ENCODE measurements at places on chromosomes 12 and 14.

DNA sequence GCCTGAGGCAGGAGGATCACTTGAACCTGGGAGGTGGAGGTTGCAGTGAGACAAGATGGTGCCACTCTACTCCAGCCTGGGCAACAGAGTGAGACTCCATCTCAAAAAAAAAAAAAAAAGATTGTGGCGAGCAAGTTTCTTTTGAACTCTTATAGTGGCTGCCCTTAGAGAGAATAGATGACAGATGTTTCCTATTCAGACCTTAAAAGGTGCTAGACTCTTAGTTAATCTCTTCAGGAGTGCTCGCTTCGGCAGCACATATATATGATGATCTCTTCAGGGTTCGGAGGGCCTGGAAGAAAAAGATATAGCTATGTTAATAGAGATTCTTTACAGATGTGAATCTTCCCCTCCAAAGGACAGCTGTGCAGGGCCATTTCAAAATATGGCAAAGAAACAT, 73.1 kb upstream of the AMN1 start:
- no peak for DNase-seq

DNA sequence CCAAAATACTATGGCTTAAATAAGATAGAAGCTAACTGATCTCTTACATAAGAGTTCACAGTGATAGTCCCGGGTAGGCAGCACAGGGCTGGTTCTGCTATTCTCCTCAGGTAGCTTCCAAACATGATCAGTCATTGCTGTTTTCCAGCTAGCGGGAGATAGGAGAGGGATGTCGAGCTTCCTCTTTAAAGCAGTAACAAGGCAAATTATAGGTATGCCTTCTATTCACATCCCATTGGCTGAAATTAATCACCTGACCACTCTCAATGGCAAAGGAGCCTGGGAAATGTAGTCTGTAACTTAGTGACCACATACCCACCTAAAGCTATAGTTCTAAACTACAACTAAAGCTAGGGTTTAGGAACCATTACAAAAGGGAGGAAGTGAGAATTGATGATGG, 34.5 kb upstream of the VRK1 start:
- DNase-seq, result no peak

- no peak for DNase-seq
These were observed 149.4 kb downstream of the ADGRD1 start for GRCh38 chr12:131102991-131103668.

- no peak for DNase-seq
These were observed 233.3 kb downstream of the CCDC59 start for GRCh38 chr12:82124711-82125380.

DNA sequence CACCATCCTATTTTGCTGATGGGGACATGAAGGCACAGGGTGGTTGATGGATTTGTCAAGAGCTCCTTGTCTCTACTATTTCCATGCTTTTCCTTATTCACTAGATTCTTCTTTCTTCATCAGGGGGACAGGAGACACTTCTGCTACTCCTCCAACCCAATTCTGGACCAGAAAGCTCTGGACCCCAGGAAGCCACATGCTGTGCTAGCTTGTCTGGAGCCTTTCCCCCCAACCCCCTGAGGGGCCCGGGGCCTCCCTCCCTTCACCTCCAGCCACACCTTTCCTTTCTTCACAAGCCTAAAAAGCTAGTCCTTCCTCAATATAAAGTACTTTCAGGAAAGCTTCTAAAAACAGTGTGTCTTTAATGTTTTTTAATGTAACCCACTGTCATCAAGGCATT, 75.1 kb upstream of the CAPRIN2 start:
- DNase-seq, result no peak

- DNase-seq, result no peak
These were observed 2.1 kb upstream of the B4GALNT3 start for GRCh38 chr12:457676-458075.

DNA sequence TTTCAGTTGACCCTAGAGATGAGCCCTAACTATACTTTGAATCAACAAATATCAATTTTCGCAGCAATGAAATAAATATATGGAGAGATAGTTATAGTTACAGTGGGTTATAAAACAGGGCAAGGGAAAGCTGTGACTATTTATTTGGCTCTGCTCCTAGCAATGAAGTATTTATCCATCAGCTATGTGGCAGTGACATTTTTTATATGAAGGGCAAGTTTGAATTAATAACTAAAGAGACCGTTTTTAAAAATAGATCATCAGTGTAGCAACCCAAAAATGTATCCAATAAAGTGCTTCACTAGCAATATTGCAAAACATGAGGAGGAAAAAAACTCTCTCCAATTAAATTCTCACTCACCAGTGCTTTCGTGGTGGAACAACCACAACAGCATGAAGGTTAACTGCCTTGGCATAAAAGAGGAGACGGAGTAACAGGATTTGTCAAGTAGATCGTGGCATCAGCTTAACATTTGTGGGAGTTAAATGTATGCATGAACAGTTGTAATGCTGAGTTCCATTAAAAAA, 58.1 kb upstream of the NUDT4 start:
- DNase-seq, result no peak

DNA sequence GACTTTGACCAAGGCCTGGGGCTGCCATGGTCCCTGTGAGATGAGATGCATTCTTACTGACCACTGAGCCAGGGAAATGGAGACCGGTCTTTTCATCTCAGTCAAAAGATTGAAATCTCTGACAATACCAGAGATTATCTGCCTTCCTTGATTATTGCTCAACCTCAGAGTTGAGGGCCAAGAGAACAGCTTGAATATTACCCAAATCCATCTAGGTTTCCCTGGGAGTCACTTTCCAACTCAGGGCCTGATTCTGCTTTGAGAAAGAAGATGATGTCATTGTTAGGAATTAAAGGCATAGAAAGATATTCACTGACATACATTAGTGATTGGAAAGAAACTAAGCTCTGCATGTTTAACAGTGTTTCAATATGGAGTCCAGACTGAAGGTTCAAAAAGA, 515.9 kb upstream of the TBX3 start:
- no peak for DNase-seq

DNA sequence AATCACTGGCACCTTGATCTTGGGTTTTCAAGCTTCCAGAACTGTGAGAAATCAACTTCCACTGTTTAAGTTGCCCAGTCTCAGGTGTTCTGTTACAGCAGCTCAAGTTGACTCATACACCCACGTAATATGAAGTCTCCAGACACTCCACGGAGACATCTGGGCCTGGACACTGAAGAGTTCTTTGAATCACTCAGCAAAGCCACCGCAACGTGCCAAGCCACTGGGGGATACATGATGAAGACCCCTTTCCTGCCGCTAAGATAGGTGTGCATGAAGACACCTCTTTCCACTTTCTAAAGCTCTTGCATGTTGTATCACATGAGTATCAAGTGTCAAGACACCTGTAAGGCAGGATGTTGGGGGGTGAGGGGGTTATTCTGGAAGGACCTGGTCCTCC, 311.7 kb upstream of the RTL1 start:
- no peak for DNase-seq

DNA sequence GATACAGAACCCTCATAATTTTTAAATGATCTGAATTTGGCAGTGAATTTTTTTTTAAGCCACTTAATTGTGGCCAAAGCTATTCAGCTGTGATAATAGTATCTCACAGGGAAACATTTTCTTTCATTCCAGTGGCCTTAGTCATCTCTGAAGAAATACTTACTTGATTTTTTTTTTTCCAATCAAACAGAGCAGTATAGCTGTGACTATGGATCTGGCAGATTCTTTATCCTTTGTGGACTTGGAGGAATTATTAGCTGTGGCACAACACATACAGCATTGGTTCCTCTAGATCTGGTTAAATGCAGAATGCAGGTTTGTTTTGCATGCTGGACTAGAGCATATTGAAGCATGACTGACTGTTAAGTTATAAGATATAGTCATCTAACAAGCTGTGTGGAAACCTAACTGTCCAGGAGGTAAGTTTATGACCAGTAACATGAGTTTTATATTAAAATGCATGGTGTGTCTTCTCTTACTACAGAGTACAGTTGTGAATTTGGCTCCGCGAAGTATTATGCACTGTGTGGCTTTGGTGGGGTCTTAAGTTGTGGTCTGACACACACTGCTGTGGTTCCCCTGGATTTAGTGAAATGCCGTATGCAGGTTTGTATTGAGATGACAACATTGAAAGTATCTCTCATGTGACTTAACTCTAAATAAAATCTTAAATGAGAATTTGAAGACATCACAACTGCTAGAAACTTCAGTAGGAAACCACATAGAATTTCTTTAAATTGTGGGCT, 1.9 kb downstream of the SLC25A3 start:
- no peak for DNase-seq

- DNase-seq, result no peak
These were observed 12.5 kb downstream of the IFNG-AS1 start for GRCh38 chr12:68001486-68002466.

GRCh38 chr12:91825999-91826398, 319.6 kb downstream of the BTG1 start:
- DNase-seq, result no peak

GRCh38 chr12:63945777-63946176, 101.3 kb downstream of the SRGAP1 start:
- no peak for DNase-seq

GRCh38 chr12:115204957-115205754, 521.2 kb upstream of the TBX3 start:
- DNase-seq, result no peak

- no peak for DNase-seq
These were observed 37.8 kb downstream of the SPRING1 start for GRCh38 chr12:116700066-116700465.

DNA sequence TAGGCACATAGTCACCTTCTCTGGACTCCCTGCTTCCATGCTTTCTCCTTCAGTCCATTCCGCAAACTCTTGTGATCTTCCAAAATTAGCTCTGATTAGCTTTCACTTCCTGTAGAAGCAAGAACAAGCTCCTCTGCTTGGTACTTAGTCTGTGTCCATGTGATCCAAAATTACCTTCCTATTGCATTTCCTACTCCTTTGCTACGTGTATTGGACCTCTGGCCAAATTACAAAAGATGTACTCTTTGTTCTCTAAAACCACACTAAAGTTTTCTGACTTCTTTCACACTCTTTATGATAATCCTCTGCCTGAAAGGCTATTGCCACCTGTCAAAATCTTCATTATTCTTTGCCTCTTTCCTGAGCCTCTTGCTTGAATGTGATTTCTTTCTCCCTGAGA, 786 bp upstream of the TSFM start:
- DNase-seq, result no peak

- DNase-seq, result peak; percentile 64
These were observed 30.3 kb downstream of the CD9 start for GRCh38 chr12:6230321-6231110.

- DNase-seq, result peak; percentile 11
These were observed 376.7 kb downstream of the ALG10 start for GRCh38 chr12:34398706-34399630.

DNA sequence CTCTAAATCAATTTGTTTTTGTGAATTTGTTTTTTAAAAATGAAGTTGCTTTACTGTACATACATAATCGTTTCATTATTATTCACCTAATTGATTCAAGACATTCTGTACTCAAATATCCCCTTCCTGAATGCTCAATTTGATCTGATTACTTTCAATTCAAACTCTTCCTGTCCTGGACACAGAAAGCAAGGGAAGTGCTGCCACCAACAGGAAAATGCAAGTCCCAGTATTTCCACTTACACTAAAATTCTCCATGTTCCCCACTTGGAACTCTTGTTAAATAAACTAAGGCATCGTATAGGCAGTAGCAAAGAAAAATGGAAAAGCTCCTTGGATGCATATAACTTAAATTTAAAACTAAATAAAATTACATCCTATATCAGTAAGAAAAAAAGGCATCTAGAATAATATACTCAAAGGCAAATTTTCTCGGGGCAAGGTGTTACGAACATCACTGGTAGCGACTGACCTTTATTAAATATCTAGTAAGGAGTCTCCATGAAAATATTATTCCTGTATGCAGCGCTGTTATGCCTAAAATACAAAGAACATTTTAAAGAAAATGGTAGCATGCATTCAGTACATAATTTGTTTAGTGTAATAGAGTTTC, 72.0 kb upstream of the DBX2 start:
- DNase-seq, result no peak

DNA sequence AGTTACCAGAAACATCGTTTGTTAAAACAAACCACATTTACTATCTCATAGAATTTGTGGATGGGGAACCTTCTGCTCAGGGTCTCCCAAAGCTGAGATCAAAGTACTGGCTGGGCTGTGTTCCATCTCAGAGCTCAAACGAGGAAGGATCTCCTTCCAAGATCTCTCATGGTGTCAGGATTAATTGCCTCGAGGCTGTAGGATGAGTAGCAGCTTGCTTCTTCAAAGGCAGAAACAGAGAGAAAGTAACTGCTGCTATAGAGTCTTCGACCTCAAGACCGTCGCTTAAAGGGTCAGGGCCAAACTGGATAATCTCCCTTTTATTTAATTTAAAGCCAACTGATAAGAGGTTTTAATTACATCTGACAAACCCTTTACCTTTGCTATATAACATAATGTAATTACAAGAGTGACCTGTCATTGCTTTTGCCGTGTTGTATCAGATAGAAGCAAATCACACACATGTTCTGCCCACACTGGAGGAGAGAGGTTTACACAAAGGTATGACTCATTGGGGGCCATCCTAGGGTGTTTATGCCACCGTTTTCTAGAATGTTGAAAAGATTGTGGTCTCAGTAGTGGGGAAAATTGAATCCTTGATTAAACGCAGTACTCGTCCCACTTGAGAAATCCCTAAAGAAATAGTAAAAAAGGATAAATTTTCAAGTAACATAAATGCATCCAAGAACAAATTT, 868.8 kb upstream of the TMEM132C start:
- DNase-seq, result no peak
